ENCODE measurements at places on chromosomes 1 and 21.

GRCh38 chr1:27655151-27655937 lies 16.6 kb downstream of the IFI6 start:
- DNase-seq, result peak; percentile 23
- no peaks in the 10 kb centered on the region for H3K36me3 ChIP-seq
- no peak overlapping the region for H3K4me3 ChIP-seq
- no peaks in the 10 kb centered on the region for H3K27me3 ChIP-seq

GRCh38 chr1:23040509-23040908 lies 21.2 kb downstream of the KDM1A start:
- H3K36me3 ChIP-seq, result no peaks in the 10 kb centered on the region
- H3K27me3 ChIP-seq, result no peaks in the 10 kb centered on the region
- DNase-seq, result no peak
- H3K27ac ChIP-seq, result no peak overlapping the region
- no peak overlapping the region for H3K4me3 ChIP-seq

DNA sequence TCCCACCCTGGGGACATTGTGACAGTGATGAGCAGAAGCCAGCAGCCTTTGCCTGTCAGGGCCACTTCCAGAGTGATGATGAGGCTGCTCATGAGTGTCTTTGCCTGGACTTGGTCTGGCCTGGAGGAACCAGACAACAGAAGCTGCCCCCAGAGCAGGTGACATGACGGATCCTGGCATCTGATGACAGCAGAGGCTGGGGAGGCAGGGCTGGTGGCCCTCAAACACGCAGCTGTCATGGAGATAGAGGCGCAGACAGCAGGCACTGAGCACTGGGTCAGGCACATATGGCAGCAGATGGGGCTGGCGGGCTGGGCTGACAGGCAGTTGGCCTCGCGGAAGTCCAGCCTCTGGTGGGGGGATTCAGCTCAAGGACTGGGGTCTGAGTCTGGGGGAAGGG lies 66.4 kb upstream of the STUM start:
- H3K36me3 ChIP-seq, result no peaks in the 10 kb centered on the region
- no peaks in the 10 kb centered on the region for H3K4me1 ChIP-seq
- H3K27me3 ChIP-seq, result no peaks in the 10 kb centered on the region
- H3K4me3 ChIP-seq, result no peak overlapping the region

GRCh38 chr21:41227357-41228005 lies 59.5 kb downstream of the BACE2 start:
- H3K27me3 ChIP-seq, result no peaks in the 10 kb centered on the region
- DNase-seq, result no peak
- H3K36me3 ChIP-seq, result no peaks in the 10 kb centered on the region

DNA sequence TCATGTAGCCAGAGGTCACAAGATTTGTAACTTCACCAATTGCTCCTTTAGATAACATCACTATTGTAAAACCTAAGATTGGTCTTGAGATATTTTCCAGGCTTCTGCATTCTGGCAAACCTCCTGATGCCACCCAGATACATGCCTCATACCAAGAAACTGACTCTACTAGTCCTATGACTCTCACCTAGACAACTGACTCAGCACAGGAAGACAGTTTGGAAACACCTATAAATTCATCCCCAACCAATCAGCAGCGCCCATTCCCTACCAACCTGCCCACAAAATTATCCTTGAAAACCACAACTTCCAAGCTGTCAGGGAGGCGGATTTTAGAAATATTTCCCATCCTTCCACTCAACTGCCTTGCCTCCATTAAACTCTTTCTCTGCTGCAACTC lies 2.6 kb downstream of the NME7 start:
- H3K4me1 ChIP-seq, result no peaks in the 10 kb centered on the region
- no peaks in the 10 kb centered on the region for H3K36me3 ChIP-seq
- H3K4me3 ChIP-seq, result peak overlapping the region; percentile 6
- H3K27me3 ChIP-seq, result no peaks in the 10 kb centered on the region
- DNase-seq, result no peak

DNA sequence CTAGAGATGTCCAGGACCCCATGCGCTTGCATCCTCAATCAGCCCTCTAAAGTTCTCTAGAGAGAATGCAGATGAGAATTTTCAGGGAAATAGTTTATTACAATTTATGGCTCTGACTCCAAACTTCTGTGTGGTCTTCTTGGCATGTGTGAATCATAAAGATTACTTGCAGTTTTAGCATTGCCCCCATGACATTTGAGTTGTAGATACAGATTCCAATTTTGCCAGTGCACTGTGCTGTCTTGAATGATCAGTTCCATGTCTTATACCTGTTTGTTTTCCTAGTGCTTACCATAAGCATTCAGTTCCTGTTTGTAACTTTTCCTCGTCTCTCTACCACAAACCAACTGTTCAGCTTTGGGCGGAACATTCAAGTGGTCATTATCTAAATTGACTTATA lies 4.8 kb downstream of the KRTAP21-3 start:
- H3K36me3 ChIP-seq, result no peaks in the 10 kb centered on the region
- no peaks in the 10 kb centered on the region for H3K27me3 ChIP-seq
- no peak overlapping the region for H3K27ac ChIP-seq
- DNase-seq, result no peak

- H3K27me3 ChIP-seq, result no peaks in the 10 kb centered on the region
- no peaks in the 10 kb centered on the region for H3K36me3 ChIP-seq
- H3K27ac ChIP-seq, result no peak overlapping the region
- H3K4me3 ChIP-seq, result no peak overlapping the region
- DNase-seq, result no peak
These were observed 352.0 kb downstream of the USH2A start for GRCh38 chr1:216071262-216071661.

DNA sequence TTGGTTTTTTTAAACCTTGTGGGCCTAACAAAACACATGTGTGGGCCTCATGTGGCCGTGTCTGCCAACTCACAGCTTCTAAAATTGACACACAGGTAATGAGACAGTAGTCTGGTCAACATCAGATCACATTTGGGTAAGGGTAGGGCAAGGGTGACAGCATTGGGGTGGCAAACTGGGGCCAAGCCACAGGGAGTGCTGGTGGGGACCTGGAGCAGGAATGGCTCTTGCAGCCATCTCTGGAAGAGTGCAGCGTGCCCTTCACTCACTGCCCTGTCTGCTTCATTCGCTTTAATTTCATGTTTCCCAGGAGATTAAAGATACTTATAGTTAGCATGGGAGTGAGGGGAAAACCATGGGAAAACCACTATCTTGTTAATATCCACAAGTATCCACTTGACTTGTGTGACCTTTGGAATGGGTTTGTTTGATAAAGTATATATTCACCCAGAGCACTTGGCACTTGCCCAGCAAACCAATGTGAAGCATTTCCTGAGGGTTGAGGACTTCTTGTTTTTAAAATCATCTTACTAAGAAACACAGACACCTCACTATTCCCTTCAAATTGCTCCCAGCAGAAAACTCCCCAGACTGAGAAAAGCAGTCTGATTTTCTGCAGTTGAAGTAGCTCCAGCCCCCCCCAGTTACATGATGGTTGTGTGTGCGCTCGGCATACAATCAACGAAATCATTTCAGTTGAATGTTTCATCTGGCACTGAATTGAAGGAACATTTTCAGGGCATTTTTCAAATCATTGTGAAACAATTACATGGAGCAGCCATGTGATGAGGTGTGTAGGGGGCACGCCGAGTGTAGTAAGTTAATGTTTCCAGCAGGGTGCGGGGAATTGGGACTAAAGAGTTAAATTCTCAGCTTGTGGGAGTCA lies 175.7 kb downstream of the VPS13D start:
- H3K27me3 ChIP-seq, result no peaks in the 10 kb centered on the region
- H3K4me1 ChIP-seq, result no peaks in the 10 kb centered on the region
- H3K4me3 ChIP-seq, result no peak overlapping the region
- H3K27ac ChIP-seq, result no peak overlapping the region

- no peak for DNase-seq
- H3K27me3 ChIP-seq, result no peaks in the 10 kb centered on the region
- H3K27ac ChIP-seq, result no peak overlapping the region
- no peak overlapping the region for H3K4me3 ChIP-seq
These were observed 50.2 kb upstream of the IVNS1ABP start for GRCh38 chr1:185367218-185367617.

DNA sequence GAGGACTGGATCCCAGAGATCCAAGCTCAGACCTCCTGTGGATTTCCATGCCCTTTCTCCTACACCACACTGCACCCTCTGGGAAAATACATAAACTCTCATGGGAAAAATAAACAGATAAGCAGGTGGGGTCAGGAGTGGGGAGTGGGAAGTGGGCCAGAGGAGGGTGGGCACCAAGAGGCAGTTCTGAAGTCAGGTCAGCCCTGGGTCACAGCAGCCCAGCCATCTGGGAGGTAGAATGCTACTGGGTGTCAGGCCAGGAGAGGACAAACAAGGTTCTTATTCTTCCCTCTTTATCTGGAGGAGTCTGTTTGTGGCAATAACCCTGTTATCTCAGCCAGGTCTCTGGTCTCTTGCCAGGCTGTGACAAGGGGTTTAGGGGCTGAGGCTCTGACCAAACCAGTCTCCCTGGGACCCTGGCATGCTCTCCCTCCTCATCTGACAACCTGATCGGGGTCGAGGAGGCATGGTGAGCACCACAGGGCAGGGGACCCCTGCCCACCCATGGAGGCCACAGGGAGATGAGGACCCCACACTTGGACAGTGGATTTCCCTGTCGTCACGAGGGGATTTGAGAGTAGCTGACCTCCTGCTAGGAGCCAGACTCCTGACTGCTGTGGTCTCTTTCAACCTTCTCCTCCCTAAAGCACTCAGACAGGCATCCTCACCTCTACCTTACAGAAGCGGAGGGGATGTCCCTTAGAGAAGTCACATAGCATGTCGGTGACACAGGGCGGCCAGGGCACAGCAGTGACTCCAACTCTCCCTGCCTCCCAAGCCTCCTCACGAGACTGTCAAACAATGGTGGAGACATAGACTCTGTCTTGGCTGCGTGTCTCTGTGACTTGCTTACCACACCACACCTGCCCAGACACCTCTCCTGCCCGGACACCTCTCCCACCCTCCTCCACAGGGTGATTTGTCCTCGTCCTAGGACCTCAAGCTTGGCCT lies 51.3 kb upstream of the IFFO2 start:
- H3K27me3 ChIP-seq, result no peaks in the 10 kb centered on the region
- no peaks in the 10 kb centered on the region for H3K36me3 ChIP-seq
- peak; percentile 39 for DNase-seq
- no peak overlapping the region for H3K27ac ChIP-seq

GRCh38 chr1:58922302-58923089 lies 138.6 kb upstream of the JUN start:
- no peak for DNase-seq
- H3K27ac ChIP-seq, result no peak overlapping the region
- H3K4me1 ChIP-seq, result no peaks in the 10 kb centered on the region
- H3K4me3 ChIP-seq, result no peak overlapping the region
- H3K36me3 ChIP-seq, result no peaks in the 10 kb centered on the region

DNA sequence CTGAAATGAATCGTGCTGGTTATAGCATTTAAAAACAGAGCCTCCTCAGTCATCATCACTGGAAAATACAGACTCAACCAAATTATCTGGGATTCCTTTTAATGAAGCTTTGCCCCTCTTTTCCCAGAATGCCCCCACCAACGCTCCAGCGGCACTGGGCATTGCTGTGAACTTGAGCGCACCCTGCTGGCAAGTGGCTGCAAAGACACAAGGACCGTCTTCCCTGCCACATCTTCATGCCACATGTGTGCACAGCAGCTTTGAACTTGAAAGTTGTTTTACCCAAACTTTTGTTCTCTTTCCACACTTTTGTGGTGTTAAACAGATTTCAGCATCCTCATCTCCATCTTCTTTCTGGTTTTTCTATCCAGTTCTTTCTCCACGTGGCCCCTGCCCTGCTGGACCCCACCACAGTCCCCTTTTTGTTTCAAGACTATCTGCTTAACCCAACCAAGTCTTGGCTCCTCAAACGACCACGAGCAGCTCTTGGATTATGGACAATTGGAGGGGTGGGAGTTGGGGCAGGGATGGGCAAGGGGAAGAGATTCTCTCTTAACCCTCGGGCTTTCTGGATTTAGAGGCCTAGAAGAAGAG lies 12.8 kb upstream of the LMX1A start:
- no peaks in the 10 kb centered on the region for H3K27me3 ChIP-seq
- peak; percentile 56 for DNase-seq
- H3K4me1 ChIP-seq, result no peaks in the 10 kb centered on the region
- no peak overlapping the region for H3K27ac ChIP-seq
- no peak overlapping the region for H3K4me3 ChIP-seq

- no peak for DNase-seq
- no peak overlapping the region for H3K27ac ChIP-seq
- no peak overlapping the region for H3K4me3 ChIP-seq
- H3K27me3 ChIP-seq, result no peaks in the 10 kb centered on the region
These were observed 179.7 kb downstream of the TNFSF18 start for GRCh38 chr1:172870901-172871606.

GRCh38 chr1:69081668-69082067 lies 486.1 kb upstream of the LRRC7 start:
- H3K4me1 ChIP-seq, result no peaks in the 10 kb centered on the region
- no peak overlapping the region for H3K4me3 ChIP-seq
- H3K27me3 ChIP-seq, result no peaks in the 10 kb centered on the region
- peak; percentile 34 for DNase-seq

- no peaks in the 10 kb centered on the region for H3K36me3 ChIP-seq
- no peaks in the 10 kb centered on the region for H3K27me3 ChIP-seq
- H3K4me3 ChIP-seq, result peak within 1 kb of the TSS; percentile 100
These were observed at the start of gene DNAJC8 for GRCh38 chr1:28232558-28233263. TSS of gene DNAJC8 (minus strand) at chr1:28233029. CDS start at chr1:28232998, 31 bp downstream.

DNA sequence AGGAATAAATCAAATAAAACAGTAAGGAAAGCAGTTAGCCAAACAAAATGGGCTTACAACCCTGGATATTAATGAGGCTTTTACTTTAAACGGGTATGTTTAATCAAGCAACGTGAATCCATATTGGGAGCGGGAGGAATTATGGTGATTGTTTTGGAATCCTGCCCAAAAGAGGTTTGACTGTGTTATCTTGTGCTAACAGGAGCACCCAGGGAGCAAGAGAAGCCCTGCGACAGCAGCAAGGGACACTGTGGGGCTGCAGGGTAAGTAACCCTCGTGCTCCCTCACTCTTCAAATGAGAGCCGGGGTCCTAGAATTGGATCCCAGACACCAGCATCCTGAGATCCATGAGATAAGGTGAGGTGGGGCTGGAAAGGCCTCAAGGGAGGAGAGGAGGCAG lies 72.6 kb upstream of the PGBD5 start:
- H3K27me3 ChIP-seq, result no peaks in the 10 kb centered on the region
- H3K4me3 ChIP-seq, result no peak overlapping the region
- H3K27ac ChIP-seq, result no peak overlapping the region
- no peak for DNase-seq

GRCh38 chr1:32900956-32901822 lies at the start of gene TMEM54:
TSS of gene TMEM54 (minus strand) at chr1:32901389. CDS start at chr1:32901238, 151 bp downstream.
- H3K27me3 ChIP-seq, result peaks cover 5% of the 10 kb centered on the region
- H3K36me3 ChIP-seq, result no peaks in the 10 kb centered on the region
- no peaks in the 10 kb centered on the region for H3K4me1 ChIP-seq
- H3K27ac ChIP-seq, result no peak within 1 kb of the TSS
- no peak for DNase-seq
